ENCODE measurements at places on chromosomes 1 and 21.

- peak overlapping the region; percentile 27 for H3K27ac ChIP-seq
- peaks cover 2% of the 10 kb centered on the region for H3K4me1 ChIP-seq
- no peak overlapping the region for H3K4me3 ChIP-seq
- DNase-seq = peak; percentile 82
These were observed 520.5 kb downstream of the SMYD3 start for GRCh38 chr1:245986404-245987218.

GRCh38 chr1:30904191-30904961, 4.2 kb downstream of the SDC3 start:
- peaks cover 26% of the 10 kb centered on the region for H3K4me1 ChIP-seq
- no peak overlapping the region for H3K4me3 ChIP-seq
- no peak overlapping the region for H3K27ac ChIP-seq
- peaks cover 2% of the 10 kb centered on the region for H3K36me3 ChIP-seq

GRCh38 chr1:245336149-245336983, 181.6 kb downstream of the KIF26B start:
- no peaks in the 10 kb centered on the region for H3K27me3 ChIP-seq
- DNase-seq = peak; percentile 84
- no peaks in the 10 kb centered on the region for H3K36me3 ChIP-seq
- peaks cover 30% of the 10 kb centered on the region for H3K4me1 ChIP-seq
- H3K4me3 ChIP-seq = no peak overlapping the region

DNA sequence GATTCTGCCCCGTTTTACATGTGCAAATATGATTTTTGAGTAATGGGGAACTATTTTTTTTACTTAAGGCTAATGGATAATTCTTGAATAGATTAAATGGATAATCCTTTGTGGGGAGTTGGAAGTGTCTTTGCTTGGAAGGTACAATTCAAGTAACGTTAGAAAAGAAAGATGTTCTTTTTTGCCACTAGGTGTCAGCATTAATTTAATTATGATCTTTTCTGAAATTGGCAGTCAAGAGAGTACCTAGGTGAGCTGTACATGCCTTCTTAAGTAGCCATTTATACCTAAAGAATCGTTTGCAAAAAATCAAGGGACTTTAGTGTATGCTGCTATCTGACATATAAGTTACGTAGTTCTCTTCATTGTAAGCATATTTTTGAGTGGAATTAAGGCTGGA, 2.2 kb downstream of the FBXO28 start:
- H3K36me3 ChIP-seq = peaks cover 2% of the 10 kb centered on the region
- H3K4me3 ChIP-seq = no peak overlapping the region
- no peaks in the 10 kb centered on the region for H3K27me3 ChIP-seq
- no peak overlapping the region for H3K27ac ChIP-seq

- no peak for DNase-seq
- H3K36me3 ChIP-seq = peaks cover 4% of the 10 kb centered on the region
- H3K27me3 ChIP-seq = no peaks in the 10 kb centered on the region
- no peaks in the 10 kb centered on the region for H3K4me1 ChIP-seq
- H3K4me3 ChIP-seq = no peak overlapping the region
These were observed 8.1 kb downstream of the ZNF281 start for GRCh38 chr1:200401708-200402107.

GRCh38 chr1:116375887-116376728, 3.1 kb downstream of the ATP1A1 start:
- H3K4me1 ChIP-seq = peaks cover 18% of the 10 kb centered on the region
- H3K36me3 ChIP-seq = no peaks in the 10 kb centered on the region
- peak; percentile 52 for DNase-seq

GRCh38 chr1:58979086-58979485, 195.2 kb upstream of the JUN start:
- peaks cover 2% of the 10 kb centered on the region for H3K4me1 ChIP-seq
- no peaks in the 10 kb centered on the region for H3K36me3 ChIP-seq
- H3K4me3 ChIP-seq = no peak overlapping the region
- no peak overlapping the region for H3K27ac ChIP-seq

- H3K4me3 ChIP-seq = no peak overlapping the region
- H3K36me3 ChIP-seq = no peaks in the 10 kb centered on the region
- no peak for DNase-seq
- no peaks in the 10 kb centered on the region for H3K27me3 ChIP-seq
- no peaks in the 10 kb centered on the region for H3K4me1 ChIP-seq
These were observed 28.2 kb upstream of the ETS2 start for GRCh38 chr21:38777531-38777930.

- DNase-seq = peak; percentile 13
- no peak overlapping the region for H3K4me3 ChIP-seq
- no peak overlapping the region for H3K27ac ChIP-seq
- peaks cover 12% of the 10 kb centered on the region for H3K4me1 ChIP-seq
- no peaks in the 10 kb centered on the region for H3K27me3 ChIP-seq
- H3K36me3 ChIP-seq = no peaks in the 10 kb centered on the region
These were observed 41.7 kb downstream of the ITPKB start for GRCh38 chr1:226697151-226697928.

DNA sequence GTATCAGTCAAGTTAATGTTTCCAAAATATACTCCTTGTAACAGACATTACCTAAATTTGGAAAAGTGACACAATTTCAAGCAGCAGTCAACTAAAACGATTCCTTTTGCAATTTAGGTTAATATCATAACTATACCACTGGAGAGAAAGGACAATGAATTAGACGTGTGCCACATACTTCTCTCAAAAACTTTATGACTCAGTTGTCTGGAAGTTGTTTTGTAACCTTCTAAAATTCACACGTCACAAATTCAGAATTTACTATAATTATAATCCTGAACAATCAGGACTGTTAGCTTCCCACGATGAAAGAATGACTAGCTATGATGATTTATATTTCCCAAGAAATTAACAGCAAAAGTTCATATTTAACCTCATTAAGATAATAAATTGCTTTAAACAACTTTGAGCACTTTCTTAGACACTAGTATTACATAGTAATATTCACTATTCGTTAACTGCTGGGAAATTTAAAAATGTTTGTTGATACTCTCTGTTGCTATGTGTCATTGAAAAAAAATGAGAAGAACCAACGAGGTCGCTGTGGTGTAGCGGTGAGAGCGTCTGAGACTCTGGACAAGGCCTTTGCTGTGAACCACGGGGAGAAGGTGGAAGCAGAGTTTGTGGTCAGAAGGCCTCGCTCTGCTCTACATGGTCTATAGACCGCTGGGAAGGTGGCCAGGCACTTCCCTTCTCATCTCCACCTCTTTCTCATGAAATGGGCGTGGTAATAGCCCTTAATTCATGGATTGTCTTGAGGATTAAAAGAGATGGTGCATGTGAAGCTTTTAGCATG, 27.9 kb upstream of the BATF3 start:
- no peak overlapping the region for H3K27ac ChIP-seq
- DNase-seq = peak; percentile 62
- H3K36me3 ChIP-seq = peaks cover 2% of the 10 kb centered on the region
- no peak overlapping the region for H3K4me3 ChIP-seq

- no peak for DNase-seq
- peaks cover 10% of the 10 kb centered on the region for H3K36me3 ChIP-seq
- H3K4me3 ChIP-seq = no peak overlapping the region
- H3K4me1 ChIP-seq = peaks cover 8% of the 10 kb centered on the region
These were observed 14.0 kb downstream of the H6PD start for GRCh38 chr1:9248341-9249262.

GRCh38 chr1:28273216-28273860, 14.0 kb downstream of the SESN2 start:
- H3K36me3 ChIP-seq = peaks cover 49% of the 10 kb centered on the region
- H3K4me1 ChIP-seq = peaks cover 4% of the 10 kb centered on the region
- no peak overlapping the region for H3K4me3 ChIP-seq
- no peaks in the 10 kb centered on the region for H3K27me3 ChIP-seq

DNA sequence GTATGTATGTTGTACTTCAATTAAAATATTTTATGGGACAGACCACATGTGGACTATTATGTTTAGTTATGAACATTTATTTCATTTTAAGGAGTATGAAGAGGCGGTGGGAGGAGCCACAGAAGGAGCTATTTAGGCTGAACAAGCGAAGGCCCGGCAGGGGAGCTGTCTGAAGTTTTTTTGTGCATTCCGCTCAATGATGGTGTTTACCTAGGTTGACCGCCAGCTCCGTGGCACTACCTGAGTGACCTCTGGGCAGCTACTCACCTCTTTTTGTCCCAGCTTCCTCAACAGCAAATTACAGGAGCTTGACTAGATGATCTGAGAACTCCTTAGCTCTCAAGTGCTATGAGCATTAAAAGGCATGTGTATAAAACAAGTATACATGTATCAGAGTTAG, 32.7 kb upstream of the C1orf198 start:
- peaks cover 9% of the 10 kb centered on the region for H3K4me1 ChIP-seq
- no peaks in the 10 kb centered on the region for H3K36me3 ChIP-seq
- DNase-seq = no peak
- no peak overlapping the region for H3K4me3 ChIP-seq
- no peaks in the 10 kb centered on the region for H3K27me3 ChIP-seq

DNA sequence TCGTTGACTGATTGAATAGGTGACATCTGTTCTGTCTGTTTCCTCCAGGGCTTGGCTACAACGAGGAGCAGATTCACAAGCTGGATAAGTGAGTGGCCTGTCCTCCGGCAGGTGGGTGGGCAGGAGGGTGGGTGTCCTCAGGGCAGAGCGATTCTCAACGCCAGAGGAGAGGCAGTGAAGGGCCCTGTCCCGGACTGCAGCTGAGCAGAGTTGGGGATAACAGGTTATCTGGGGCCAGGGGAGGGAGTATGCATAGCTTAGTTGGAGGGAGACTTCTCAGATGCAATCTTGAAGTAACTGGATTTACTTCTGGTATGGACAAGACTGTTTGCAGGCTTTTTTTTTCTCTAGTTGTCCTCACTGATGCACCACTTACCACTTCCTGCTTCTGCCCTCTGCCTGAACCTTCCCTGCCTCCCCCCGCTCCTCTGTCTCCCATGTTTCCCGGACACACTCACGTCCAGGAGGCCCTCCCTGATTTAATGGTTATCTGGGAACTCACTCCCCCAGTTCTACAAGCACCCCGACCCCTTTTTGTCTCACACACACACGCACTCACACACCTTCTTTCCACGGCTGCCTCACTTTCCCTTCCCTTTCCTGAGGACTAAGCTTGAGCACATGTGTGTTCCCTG, 16.4 kb upstream of the RASSF5 start:
- no peak overlapping the region for H3K27ac ChIP-seq
- H3K4me3 ChIP-seq = no peak overlapping the region
- H3K27me3 ChIP-seq = no peaks in the 10 kb centered on the region
- H3K4me1 ChIP-seq = no peaks in the 10 kb centered on the region

- no peaks in the 10 kb centered on the region for H3K36me3 ChIP-seq
- peak overlapping the region; percentile 74 for H3K27ac ChIP-seq
- H3K4me3 ChIP-seq = peak overlapping the region; percentile 79
- H3K4me1 ChIP-seq = peaks cover 31% of the 10 kb centered on the region
- DNase-seq = peak; percentile 61
These were observed 926 bp upstream of the ATP1B1 start for GRCh38 chr1:169105434-169106094.

DNA sequence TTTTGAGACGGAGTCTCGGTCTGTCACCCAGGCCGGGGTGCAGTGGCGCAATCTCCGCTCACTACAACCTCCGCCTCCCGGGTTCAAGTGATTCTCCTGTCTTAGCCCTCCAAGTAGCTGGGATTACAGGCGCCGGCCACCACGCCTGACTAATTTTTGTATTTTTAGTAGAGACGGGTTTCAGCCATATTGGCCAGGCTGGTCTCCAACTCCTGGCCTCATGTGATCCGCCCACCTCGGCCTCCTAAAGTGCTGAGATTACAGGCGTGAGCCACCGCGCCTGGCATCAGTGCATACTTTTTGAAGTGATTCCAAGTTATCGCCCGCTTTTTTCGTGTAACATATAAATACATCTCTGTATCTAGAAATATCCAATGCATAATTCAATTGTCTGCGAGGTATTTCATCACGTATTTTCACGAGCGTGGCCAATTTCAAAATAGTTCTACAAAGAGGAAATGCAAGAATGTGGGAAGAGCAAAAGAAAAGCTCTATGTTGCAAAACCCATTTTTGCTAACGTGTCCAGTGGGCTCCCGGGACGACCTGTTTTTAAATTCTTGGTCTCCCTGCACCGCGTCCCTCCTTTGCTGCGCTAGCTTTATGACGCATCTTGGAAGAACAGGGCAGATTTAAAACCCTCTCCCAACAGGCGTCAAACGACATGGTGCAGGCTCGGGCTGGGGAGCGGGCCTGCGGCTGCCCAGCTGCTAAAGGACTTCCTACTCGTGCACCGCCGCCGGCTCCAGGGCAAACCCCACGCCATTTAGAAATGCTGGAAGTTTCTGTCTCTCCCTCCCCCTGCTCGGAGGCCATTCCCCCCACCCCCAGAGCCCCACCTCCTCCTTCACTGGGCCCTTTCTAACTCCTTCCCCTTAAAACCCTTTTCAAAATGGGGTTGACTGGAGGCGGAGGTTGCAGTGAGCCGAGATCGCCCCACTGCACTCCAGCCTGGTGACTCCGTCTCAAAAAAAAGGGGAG, 923 bp upstream of the IFNGR2 start:
- H3K4me3 ChIP-seq = peak overlapping the region; percentile 87
- peak; percentile 96 for DNase-seq
- H3K27ac ChIP-seq = peak overlapping the region; percentile 64
- H3K27me3 ChIP-seq = no peaks in the 10 kb centered on the region

GRCh38 chr21:45458281-45459170, 53.6 kb downstream of the COL18A1 start:
- H3K4me3 ChIP-seq = no peak overlapping the region
- DNase-seq = no peak
- peaks cover 5% of the 10 kb centered on the region for H3K4me1 ChIP-seq
- no peaks in the 10 kb centered on the region for H3K27me3 ChIP-seq

DNA sequence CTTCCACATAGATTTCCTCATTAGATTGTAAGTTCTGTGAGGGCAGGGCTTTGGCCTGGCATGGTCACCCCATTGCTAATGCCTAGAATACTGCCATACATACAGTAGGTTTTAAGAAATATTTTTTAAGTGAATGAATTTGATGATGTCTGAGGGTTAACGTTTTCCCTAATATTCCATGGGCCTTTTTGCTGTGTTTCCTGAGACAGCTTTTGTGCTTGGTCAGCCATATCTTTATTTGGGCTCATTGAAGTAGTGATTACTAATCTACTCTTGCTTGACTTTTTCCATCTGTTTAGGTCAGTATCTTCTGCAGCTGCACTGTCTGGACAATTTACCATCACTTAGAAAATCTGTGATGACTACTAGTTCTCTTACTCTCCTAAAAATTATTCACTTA, 3.5 kb downstream of the CDC42 start:
- H3K36me3 ChIP-seq = peaks cover 5% of the 10 kb centered on the region
- H3K27ac ChIP-seq = no peak overlapping the region
- H3K4me3 ChIP-seq = no peak overlapping the region
- no peaks in the 10 kb centered on the region for H3K27me3 ChIP-seq
- DNase-seq = no peak

DNA sequence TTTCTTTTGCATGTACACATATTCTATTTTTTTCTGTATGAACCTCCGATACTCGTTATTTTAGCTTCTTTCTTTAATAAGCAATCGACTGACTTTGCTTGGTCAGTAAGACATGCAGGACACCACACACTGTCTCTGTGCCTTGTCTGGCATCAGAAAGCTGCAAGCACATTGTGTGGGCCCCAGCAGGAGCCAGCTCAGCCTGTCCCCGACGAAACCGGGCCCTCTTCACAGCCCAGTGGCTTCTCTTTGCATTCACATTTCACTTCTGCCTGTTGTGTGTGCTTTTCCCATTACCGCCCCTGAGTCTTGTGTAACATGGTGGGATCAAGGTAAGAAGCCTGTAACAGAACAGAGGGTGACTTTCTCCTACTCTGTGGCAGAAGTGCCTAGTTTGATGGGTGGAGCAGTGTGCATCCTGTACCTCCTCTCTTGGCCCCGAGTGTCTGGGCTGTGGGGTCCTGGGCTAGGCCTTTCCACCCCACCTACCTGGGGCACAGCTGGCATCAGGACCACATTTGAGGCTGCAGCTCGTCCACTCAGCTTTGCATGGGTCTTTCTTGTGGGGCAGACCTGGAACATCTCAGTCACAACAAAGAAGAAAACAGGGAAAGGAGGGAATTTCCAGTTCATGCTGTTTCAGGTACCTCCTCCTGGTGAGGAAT, 118.9 kb upstream of the COL6A1 start:
- H3K4me3 ChIP-seq = no peak overlapping the region
- H3K27me3 ChIP-seq = no peaks in the 10 kb centered on the region
- H3K27ac ChIP-seq = no peak overlapping the region
- no peaks in the 10 kb centered on the region for H3K4me1 ChIP-seq
